ENCODE measurements at places on chromosomes 5 and 9.
A peak's percentile ranks its signal among the peaks of the same experiment; 100 is the strongest.

GRCh38 chr9:115456515-115456914, 338.6 kb upstream of the TNC start:
- DNase-seq = no peak

- no peak for DNase-seq
These were observed 86.7 kb upstream of the SPDL1 start for GRCh38 chr5:169496878-169497277.

DNA sequence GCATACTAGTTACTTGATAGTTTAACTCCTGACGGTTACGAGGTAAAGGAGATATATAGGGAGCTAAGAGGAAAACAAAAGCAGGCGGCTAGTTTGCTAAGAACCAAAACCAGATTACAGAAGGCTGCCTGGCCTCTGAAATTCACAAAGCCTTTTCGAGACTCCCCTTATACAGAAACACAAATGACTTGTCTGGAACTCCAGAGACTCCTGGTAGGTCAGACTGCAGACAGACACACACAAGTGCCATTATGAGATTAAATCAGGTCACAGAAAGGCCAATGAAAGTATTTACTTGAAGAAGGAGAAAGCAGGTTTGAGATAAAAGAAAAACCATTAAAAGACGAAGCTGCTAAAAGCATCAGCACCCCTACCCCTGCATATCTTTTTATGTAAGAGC, 142.5 kb upstream of the LRRTM2 start:
- DNase-seq = no peak

GRCh38 chr5:96658272-96658671, 3.9 kb upstream of the CAST start:
- DNase-seq = no peak

GRCh38 chr9:123614306-123615263, 258.6 kb downstream of the CRB2 start:
- DNase-seq = no peak

- no peak for DNase-seq
These were observed 63.2 kb downstream of the PRKACG start for GRCh38 chr9:68950689-68951088.

GRCh38 chr5:72159501-72159911, 52.2 kb downstream of the MAP1B start:
- peak; percentile 60 for DNase-seq

DNA sequence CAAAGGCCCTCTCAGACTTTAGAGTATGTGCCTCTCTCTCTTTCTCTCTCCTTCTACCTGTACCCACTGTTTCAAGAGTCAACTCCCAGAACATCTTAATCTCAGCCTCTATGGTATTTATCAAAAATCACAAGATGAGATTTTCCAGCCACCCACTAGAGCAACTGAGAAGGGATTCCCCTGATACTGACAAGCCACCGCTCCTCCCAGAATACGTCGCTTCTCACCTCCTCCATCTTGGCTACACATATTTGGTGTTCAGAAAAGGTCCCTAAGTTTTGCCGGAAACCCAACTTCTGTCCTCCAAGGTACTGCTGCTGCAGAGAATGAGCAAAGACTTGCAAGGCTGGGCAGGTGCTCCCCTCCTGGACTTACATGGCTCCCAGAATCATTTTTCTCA, 6.1 kb downstream of the GARIN3 start:
- DNase-seq = no peak

GRCh38 chr9:122370869-122371755, at the start of gene PTGS1:
Gene PTGS1, plus strand, starts transcription at chr9:122371024. Its CDS starts 61 bp downstream, at chr9:122371085.
- peak; percentile 50 for DNase-seq

DNA sequence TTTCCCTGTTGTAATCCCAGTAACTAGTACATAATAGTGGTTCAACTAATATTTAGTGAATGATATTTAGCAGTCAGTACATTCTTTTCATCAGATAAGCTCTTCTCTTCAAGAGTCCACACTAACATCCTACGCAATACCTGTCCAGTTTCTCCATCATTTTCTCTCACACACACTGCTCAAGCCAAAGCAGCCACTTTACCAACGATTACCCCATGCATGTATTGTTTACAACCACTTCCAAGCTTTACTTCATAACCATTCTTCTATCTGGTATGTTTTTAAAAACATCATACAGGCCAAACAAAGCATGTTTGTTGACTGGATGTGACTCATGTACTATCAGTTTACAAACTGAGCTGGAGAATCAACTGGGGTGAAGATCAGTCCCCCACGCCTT, 7.3 kb downstream of the UBTD2 start:
- DNase-seq = peak; percentile 7

DNA sequence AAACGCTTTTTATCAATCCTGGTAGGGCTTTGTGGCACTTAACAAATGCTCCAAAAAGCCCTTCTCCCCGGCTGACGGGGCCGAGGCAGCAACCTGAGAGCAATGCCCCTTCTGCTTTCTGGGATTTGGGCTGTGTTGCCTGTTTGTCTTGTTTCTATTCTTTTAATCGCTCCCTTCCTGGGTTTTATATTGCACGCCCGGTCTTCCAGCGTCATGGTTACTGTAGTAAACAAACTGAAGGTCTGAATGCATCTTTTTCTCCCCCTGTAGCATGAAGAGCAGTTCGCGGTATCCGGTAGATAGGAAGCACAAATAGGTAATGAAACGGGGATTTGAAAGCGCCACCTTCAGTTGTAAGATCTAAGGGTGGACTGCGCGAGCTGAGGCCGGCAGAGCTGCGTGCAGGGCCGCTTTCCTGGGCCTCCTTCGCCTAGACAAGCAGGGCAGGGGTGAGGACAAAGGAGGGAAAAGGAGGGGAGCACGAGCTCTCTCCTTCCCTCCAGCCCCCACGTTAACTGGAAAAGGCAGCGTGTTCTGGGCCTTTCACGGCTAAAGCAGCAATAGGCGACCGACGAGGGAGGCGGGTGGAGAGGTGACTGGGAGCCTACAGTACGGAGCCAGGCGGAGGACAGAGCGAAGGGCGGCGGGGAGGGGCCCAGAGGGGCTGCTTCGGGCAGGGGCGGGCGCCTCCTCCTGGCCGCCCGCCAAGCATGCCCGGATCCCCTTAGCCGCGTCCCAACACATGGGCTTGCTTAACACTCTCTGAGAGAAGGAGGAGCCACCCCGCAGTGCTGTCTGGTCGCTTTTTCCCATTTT, 49.3 kb upstream of the ZNF366 start:
- peak; percentile 83 for DNase-seq

GRCh38 chr9:35790385-35791296, 750 bp upstream of the NPR2 start:
- peak; percentile 92 for DNase-seq

GRCh38 chr5:112863549-112863948, 2.5 kb downstream of the SRP19 start:
- peak; percentile 12 for DNase-seq

DNA sequence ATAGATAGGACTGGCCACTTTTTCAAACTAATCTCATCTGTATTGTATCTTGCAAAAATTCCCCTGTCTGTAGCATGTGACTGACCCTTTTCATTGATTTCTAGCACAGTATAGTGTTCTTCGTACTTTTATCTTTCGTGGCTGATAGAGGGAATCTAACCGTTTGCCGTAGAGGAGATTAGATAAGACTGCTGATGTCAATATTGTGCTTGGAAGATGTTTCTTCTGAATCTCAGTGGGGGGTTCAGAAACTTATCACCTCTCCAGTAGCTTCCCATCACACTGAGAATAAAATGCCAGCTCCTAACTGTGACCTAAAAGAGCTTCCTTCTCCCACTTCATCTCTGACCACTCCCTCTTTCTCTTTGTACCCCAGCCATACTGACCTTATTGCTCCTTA, 25.4 kb upstream of the ALDOB start:
- no peak for DNase-seq

DNA sequence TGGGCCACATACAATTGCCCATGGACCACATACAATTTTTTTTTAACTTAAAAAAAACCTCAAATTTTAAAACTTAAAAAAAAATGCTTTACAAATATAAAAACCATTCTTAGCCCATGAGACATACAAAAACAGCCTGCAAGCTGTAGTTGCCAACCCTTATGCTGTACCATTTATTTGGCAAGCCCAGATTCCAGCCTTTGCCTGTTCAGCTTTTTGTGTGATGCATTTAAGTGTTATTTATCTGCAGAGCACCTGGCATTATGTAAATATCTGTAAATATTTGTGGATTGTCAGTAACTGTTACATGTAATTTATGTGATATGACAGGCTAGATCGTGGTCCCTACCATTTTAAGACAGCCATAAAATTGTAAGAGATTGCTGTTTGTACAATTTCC, 32.6 kb downstream of the HEXB start:
- no peak for DNase-seq

DNA sequence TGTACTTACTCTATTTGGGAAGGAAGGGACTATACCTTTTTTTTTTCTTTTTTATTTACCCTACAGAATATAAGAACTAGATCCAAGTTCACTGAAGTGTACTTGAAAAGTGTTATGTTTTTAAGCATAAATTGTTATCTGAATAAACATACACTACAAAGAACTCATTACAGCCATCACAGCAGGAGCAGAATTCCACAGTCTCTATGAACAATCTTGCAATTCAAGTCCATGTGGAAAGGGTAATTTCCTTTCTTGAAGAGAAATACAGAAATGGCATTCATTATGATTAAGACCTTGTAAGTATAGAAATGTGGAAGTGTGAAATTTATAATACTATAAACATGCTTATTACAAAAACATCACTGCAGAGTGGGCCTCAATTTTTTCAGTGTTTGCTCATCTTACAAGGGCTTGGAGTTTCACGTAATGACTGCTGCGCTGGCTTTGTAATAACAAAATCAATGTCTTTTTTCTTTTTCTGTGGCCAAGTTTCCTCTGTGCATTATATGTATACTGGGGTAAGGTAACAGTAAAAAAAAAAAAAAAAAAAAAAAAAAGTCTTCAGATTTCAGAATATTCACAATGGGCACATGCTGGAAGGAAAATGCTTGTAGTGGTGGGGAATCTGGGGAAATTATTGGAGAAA, 77.0 kb upstream of the GNA14 start:
- no peak for DNase-seq

GRCh38 chr5:108303086-108303485, 78.8 kb downstream of the FBXL17 start:
- DNase-seq = no peak

DNA sequence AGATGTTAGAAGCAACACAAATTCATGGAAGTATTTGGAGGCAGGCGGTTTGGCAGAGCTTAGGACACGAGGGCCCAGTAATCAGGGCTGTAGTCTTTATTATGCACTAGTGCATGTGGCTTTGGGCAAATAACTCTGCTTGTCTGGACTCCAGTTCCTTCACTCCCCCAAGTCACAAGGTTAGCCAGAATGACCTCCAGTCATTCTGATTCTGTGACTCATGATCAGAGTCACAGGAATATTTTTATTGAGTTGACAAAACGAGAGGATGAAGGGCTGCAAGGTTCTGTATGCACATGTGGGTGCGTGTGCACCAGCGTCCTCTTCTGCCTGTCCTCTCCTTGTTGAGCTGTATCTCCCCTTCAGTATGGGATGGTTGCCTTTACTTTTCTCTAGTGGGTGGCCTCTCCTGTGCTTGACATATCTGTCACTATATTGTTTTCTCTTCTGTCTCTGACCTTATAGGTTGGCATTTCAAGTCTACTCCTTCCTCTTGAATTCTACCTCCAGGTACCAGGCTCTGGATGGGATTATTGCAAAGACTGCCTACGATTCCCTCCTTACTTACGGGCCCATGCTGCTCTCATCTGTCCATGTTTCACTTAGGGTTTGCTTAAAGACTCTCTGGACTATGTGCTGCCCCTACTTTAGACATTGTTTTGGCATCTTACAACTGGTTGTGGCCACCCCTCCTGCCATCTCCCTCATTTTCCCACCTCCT, 94.6 kb downstream of the KDM4C start:
- peak; percentile 17 for DNase-seq

GRCh38 chr9:116234081-116234480, 80.5 kb downstream of the PAPPA start:
- DNase-seq = no peak

- no peak for DNase-seq
These were observed 767.7 kb downstream of the DTWD2 start for GRCh38 chr5:118220556-118221195.

DNA sequence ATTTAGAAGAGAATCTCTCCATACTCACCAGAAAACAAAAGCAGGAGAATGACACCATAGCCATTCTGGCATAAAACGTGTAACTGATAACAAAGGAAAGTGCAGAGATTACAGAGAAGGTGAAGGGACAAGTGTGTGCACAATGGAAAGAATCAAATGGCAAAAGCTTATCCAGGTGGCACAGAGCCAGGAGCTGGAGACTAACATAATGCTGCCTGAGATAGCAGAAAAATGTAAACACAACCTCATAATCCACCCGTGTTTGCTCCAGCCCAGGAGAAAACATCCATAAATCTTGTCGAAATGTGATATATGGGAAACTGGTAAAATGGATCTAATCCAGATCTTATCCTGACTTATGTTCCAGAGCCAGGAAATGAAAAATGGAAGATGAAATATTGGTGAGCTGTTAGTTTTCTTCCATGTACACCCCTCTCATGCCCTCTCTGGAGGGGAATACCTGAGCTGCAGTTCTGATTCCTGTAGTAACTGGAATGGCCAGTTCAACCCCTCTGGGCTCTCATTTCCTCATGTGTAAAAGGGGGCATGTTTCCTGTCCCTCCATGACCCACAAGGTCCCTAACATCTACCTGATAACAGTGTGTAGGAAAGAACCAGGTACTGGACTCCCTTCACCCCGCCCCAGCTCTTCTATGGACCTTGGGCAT, 212.3 kb upstream of the DAPK1 start:
- DNase-seq = peak; percentile 2

DNA sequence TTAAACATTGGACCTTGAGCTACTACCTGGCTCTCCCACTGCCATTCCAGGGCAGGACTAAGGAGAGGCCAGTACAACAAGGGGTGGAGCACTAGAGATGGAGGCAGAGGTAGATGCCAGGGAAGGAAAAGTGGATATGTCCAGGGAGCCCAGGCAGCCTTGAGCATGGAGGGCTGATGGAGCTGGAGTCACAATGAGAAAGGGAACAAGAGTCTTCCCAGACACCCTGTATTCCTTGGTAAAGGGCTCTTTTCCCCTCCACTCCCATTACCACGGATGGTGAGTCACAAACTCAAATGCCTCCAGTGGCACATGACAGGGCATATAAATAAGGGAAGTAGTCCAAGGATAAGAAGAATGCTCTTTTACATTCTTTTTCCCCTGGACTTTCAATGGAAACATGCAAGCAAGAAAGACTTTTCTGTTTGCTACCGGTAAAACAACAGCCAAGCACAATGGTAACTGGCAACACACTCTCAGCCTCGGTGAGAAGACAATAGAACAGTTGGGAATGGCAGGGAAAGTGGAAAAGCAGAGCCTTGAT, 16.7 kb downstream of the ERAP1 start:
- peak; percentile 63 for DNase-seq

DNA sequence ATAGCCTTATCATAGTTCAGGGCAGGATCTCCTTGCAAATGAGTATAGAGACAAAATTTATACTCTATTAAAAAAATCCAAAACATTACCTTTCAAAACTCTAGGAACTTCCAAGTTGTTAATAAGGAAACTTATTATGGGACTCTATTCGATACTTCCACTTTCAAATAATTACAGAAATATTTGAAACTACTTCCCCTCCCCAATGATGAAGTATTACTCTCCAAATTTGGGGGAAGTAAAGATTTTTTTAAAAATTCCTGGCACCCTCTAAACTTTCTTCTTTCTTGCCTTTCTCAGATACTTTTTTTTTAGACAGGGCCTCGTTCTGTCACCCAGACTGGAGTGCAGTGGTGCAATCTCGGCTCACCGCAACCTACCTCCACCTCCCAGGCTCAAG, 35.1 kb downstream of the ANXA2R start:
- no peak for DNase-seq

GRCh38 chr9:1231998-1232919, 182.1 kb downstream of the DMRT2 start:
- no peak for DNase-seq

- peak; percentile 26 for DNase-seq
These were observed 23.4 kb downstream of the LCP2 start for GRCh38 chr5:170273968-170274710.

- no peak for DNase-seq
These were observed 62.7 kb downstream of the SLC1A3 start for GRCh38 chr5:36669015-36669651.
